KG1 (cell line): ENCODE measurements at places on chromosomes 7 and 10.

GRCh38 chr10:69505636-69506318, 54.5 kb downstream of the TSPAN15 start:
- no peak for DNase-seq

- no peak for DNase-seq
Measured at GRCh38 chr7:17532861-17533404, 234.5 kb downstream of the AHR start.

DNA sequence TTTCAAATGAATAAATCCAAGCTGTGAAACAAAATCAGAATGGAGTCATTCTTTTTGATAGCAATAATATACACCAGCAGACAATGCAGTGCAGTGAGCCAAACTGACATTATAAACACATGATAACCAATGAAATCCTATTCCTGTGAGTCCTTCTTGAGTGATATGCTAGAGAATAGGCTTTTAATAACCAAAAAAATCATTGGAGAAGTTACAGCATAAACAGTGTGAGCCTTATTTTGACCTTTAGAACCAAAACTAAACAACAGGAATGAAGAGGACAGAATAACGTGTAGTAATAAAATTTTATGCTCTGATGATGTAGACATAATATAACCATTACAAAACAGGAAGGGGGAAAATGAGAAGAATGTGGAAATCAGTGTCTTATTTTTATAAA, 8.7 kb downstream of the HUS1 start:
- DNase-seq: no peak

GRCh38 chr7:80277434-80278427, 143.1 kb downstream of the GNAI1 start:
- no peak for DNase-seq

- no peak for DNase-seq
Measured at GRCh38 chr10:123580426-123580825, 85.7 kb upstream of the GPR26 start.

DNA sequence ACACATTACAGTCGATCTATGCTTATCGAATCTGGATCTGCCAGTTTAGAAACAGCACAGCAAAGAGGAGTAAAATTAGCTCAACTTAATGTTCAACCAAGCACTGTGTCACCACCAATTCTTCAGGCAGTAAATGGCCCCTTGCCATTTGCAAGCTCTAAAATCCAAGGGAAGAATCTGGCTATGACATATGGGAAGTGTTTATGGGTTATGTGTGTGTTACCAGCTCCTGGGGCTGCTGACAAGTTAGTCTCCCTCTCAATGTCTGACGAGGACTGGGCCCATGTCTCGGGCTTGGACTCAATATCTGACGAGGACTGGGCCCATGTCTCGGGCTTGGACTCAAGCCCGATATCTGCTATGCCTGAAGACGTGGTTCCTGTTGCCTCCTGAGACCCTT, 5.7 kb upstream of the ITIH2 start:
- no peak for DNase-seq

DNA sequence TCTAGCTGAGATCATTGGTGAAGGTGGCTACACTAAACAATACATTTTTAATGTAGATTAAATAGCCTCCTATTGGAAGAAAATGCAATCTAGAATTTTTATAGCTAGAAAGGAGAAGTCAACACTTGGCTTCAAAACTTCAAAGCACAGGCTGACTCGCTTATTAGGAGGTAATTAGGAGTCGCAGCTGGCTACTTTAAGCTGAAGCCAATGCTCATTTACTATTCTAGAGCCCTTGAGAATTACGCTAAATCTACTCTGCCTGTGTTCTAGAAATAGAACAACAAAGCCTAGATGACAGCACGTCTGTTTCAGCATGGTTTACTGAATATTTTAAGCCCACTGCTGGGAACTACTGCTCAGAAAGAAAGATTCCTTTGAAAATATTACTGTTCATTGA, 101.6 kb upstream of the EEPD1 start:
- no peak for DNase-seq

DNA sequence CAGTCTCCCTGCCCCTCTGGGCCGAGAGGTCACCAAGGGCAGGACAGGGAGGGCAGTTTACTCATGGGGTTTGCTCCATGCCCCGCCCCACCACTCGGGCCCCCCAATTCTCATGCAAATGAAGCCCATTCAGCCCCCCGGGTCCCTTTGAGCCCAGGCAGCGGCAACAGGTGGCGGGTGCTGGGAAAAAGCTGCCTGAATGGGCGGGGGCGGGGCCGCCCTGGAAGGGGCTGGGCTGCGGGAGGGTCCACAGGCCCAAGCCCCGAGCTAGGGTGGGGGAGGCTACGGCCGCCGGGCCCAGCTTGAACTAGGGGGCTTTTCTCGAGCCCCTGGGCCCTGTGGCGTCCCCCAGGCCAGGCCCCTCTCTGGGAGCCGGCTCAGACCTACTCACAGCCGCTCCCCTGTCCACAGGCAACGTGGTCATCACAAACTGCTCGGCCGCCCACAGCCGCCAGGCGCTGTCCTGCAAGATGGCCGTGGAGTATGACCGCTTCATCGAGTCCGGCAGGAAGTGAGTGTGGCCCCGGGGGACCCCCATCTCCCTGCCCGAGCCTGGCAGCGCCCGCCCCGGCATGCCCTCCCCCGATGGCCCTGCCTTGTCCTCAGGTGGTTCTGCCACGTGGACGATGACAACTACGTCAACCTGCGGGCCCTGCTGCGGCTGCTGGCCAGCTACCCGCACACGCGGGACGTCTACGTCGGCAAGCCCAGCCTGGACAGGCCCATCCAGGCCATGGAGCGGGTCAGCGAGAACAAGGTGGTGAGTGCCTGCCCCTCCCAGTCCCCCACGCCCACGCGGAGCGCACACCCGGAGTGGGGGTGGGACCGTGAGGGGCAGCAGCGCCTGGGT, 5.5 kb downstream of the LFNG start:
- DNase-seq: no peak

DNA sequence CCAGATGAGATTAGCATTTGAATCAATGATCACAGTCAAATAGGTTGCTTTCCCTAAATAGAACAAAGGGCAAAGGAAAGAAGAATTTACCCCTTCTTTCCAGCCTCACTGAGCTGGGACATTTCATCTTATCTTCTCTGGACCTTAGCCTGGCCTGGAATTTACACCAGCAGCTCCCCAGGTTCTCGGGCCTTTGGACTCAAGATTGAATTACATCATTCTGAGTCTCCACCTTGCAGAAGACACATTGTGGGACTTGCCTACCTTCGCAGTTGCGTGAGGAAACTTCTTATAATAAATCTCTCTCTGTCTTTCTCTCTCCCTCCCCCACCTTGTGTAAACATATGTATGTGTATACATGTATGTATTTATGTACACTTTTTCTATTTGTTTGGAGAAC, 732.4 kb downstream of the IPMK start:
- no peak for DNase-seq

DNA sequence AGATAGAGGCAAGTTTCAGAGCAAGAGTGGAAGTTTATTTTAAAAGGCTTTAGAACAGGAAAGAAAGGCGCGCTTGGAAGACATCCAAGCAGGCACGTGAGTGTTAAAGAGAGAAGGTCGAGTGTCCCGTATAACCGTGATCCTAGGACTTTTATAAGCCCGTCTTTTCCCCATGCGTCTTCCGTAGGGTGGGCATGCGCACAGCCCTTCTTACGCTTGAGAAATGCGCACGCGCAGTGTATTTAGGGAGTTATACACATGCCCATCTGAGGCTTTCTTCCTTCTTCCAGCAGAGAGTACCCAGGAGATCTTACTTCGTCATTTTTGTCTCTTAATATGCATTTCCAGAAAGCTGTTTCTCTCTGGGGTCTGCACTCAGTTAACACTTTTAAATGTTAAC, 52.4 kb downstream of the CALD1 start:
- DNase-seq: no peak

DNA sequence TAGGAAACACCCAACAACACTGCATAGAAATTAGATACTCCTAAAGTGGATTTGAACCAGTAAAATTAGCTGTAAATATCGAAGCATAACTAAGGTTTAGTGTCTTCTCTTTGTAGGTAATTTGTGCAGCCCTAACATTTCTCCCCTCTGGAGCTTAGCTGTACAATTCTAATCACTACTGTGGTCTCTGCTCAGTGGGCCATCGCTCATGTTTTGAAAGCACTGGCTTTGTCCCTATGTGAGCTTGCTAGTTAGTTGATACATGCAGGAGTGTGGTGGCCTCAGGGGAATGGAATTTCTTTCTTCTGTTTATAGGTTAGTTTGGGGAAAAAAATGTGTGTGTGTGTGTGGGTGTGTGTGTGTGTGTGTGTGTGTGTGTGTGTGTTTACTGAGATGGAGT, 373.1 kb downstream of the DPP6 start:
- DNase-seq: no peak

DNA sequence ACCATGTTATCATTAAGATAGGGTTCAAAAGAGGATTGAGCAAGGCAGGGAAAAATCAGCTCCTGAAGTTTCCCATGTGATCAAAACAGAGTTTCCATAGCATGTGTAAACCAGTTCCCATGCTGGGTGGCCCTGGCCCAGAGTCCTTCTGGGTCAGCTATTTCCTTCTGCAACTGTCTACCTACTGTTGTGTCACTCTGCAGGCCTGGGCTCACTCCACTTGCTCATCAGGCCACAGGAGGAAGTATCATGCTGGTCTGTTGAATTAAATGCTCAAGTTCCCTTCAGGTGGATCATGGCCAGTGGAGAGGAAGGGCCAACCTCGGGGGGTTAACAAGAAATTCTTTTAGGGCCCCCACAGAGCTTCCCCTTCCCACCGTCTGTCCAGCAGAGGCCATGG, 104.7 kb downstream of the GFRA1 start:
- DNase-seq: no peak

DNA sequence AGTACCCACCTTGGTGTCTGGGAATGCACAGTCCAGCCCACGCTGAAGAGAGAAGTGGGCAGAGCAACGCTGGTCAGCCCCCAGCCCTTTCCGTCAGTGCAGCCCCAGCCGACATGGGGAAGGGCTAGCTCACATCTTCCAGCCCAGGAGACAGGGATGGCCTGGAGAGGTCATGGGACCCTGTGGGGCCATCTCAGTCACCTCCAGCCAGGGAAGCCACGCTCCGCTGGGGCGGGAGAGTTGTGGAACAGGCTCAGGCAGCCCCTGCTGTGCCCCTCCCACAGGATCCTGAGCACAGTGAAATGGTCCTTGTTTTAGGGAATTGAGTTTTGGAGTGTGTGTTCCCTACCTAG, 85.1 kb downstream of the PAXIP1 start:
- no peak for DNase-seq
